ENCODE measurements at places on chromosomes 4 and X.

- no peak for DNase-seq
These were observed 453.3 kb upstream of the INTU start for GRCh38 chr4:127179256-127180087.

GRCh38 chrX:42484233-42484632 lies 293.7 kb downstream of the PPP1R2C start:
- DNase-seq = no peak

DNA sequence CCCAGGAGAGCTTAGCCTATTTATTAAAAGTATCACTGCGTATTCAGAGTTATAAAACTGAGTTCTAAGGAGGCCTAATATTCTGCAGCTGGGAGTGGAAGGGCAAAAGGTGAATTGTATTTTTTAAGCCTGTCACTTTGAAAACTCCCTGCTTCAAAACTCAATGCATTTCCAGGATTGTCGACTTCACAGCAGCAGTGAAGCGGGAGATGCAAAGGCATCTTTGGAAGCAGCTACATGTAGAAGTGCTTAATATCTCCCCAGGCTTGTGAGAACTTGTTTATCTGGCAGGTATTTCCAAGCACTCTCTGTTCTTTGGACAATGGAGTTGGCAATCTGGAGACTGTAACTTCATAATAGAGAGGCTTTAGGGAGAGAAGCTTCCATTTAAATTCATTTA lies 717.5 kb upstream of the SLIT2 start:
- no peak for DNase-seq

- DNase-seq = no peak
These were observed 11.0 kb upstream of the MAMLD1 start for GRCh38 chrX:150352114-150352513.

DNA sequence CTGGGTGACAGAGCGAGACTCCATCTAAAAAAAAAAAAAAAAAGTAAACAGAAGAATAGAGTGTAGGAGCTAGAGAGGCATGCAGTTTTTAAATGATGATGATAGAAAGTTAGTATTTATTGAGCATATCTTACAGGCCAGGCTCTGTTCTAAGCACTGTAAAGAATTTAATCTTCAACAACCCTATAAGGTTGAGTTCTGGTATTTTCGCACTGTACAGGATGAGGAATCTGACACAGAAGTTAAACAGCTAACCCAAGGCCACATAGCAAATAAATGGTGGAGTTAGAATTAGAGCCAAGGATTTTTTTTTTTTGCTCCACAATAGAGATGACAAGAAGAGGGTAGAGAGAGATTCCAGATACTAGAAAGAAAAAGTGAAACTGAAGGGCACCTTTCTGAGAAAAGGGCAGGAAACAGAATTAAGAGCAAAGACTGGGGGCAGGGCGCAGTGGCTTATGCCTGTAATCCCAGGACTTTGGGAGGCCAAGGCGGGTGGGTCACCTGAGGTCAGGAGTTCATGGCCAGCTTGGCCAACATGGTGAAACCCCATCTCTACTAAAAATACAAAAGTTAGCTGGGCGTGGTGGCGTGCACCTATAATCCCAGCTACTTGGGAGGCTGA lies 56.1 kb downstream of the KLHL5 start:
- DNase-seq = no peak

GRCh38 chr4:138915756-138916155 lies 99.8 kb upstream of the NOCT start:
- DNase-seq = no peak

DNA sequence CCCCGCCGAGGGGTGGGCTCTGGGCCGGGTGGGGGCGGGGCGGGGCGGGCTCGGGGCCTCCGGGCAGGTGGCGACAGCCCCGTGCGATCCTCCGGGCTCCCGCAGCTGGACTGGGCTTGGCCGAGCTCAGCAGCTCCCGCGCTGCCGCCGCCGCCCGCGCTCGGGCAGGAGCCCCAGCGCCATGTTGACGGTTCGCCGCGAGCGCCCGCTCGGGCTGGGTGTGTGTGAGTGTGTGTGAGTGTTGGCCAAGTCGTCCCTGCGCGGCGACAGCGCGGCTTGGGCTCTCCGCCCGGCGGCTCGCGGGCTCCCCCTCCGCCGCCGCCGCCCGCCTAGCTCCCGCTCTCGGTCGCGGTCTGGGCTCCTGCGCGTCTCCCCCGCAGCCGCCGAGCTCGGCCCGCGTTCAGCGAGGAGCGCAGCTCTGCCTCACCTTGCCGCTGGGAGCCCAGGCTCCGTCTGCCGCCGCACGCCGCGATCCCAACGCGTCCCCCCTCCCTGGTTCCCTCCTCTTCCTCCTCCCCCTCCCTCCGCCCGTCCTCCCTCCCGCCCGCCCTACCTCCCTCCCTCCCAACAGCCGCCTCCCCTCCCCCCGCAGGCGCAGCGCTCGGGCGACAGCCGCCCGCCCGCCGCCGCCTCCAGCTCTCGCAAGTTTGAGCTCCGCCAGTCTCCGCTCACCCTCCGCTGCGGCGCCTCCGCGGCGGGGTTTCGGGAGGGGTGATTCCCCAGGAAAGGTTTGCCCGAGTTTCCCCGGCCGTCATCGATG lies at the start of gene BCOR:
Gene BCOR, minus strand, starts transcription at position 455 of the 760 bp plus-strand sequence. CDS start 20,029 bp downstream, outside the sequence.
- peak; percentile 71 for DNase-seq

- no peak for DNase-seq
These were observed 30.2 kb upstream of the SYTL5 start for GRCh38 chrX:37976153-37976552.

GRCh38 chr4:62133977-62134376 lies 933.9 kb downstream of the ADGRL3 start:
- DNase-seq = no peak

GRCh38 chrX:149846789-149847188 lies 34.2 kb upstream of the MAGEA8 start:
- no peak for DNase-seq

GRCh38 chrX:41491267-41492004 lies 44.3 kb downstream of the NYX start:
- DNase-seq = peak; percentile 30

- DNase-seq = no peak
These were observed 11.7 kb downstream of the TLR7 start for GRCh38 chrX:12878536-12878935.

- DNase-seq = no peak
These were observed 426 bp upstream of the XIAP start for GRCh38 chrX:123859409-123859845.

DNA sequence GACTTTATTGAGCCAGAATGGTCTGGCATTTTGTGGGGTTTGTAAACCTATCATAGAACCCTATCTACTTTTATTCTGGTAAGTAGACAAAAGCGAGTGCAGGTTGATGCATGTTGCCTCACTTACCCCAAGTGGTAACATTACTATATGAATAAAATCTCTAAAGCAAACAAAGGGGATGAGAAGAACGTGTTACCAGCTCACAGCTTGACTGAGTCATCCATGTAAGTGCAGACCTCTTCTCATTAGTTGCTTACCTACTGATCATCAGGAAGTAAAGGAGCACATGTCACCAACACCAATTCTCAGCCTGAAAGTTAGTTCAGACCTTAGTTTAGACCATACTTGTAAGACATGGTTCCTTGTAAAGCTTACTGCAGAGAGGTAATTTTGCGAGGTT lies 1328.3 kb downstream of the C4orf33 start:
- no peak for DNase-seq

DNA sequence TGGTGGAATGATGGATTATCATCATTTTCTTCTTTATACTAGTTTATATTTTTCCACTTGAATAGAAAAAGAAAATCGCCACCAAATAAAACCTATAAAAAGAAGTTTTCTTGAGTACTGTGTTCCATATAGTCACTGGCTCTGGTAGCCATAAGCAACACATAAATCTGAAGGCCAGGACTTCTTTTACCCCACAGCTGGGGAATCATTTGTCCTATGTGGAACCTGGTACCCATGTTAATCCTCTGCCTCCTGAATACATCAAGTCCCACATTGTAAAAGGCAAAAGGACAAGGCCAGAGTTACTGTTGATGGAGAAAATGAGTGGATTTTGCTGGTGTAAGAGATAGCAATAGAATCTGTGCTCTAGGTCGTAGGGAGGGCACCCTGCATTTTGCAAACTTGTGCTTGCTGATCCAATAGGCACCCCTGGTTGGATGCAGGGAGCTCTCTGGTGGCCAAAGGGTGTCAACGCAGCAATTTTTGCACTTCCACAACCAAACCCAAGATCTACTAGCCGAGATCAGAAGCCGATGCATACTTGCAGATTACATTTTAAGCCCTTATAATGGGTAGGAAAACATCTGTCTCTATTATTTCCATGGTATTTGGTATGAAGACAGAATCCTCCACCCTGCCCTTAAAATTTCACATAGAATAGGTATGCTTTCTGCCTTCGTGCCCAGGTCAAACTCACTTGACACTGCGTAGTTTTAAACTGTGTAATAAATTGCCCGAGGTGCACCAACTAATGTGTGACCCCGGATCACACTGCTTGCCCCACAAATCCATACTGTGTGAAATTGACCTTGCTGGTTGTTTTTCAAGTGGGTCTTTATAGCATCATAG lies 146.2 kb upstream of the SCML1 start:
- peak; percentile 9 for DNase-seq

DNA sequence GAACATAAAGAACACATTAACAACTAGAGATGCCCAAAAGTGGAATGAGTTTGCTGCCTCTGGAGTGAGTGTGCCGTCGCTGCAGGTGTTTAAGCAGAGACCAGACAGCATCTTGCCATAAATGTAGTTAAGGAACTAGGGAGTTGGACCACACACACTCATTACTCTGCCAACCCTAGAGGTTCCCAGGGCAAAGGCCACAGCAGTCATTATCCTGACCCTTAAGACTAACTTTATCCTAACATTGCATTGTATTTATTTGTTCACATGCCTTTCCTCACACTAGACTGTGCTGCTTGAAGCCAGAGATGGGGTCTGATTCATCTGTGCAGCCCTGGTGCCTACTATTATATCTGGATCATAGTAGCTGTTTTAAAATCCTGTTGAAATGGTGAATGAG lies 16.9 kb upstream of the PLA2G12A start:
- no peak for DNase-seq

DNA sequence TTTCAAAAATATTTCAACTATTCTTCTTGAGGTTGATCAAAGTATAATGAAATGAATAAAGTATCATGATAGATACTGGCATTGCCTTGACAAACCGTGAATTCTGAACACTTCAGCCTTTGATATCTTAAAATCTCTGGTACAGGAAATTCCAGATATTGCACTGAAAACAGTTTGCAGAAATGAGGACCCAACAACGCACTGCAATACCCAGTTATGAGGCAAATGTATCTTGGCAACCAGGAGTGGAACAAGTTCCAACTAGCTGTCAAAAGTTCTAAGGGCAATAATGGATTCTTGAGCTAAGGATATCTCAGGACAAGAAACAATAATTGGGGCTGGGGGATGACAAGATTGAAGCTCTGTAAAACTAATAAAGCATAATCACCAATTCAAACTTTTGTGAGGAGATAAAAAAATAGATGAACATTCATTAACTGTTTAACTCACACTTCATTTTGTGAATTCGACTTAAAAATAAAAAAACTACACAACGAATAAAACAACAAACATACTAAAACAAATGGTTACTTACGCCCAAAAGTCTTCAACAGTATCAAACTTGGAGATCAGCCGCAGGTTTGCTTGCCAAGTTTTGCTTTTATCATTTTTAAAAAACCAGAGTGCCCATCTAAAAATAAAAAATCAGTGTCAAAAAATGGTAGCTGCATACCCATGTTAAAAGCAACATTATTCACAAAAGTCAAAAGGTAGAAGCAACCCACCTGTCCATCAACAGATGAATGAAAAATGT lies 38.1 kb downstream of the EIF4E start:
- no peak for DNase-seq

GRCh38 chr4:186920483-186920882 lies 196.8 kb upstream of the FAT1 start:
- DNase-seq = no peak

DNA sequence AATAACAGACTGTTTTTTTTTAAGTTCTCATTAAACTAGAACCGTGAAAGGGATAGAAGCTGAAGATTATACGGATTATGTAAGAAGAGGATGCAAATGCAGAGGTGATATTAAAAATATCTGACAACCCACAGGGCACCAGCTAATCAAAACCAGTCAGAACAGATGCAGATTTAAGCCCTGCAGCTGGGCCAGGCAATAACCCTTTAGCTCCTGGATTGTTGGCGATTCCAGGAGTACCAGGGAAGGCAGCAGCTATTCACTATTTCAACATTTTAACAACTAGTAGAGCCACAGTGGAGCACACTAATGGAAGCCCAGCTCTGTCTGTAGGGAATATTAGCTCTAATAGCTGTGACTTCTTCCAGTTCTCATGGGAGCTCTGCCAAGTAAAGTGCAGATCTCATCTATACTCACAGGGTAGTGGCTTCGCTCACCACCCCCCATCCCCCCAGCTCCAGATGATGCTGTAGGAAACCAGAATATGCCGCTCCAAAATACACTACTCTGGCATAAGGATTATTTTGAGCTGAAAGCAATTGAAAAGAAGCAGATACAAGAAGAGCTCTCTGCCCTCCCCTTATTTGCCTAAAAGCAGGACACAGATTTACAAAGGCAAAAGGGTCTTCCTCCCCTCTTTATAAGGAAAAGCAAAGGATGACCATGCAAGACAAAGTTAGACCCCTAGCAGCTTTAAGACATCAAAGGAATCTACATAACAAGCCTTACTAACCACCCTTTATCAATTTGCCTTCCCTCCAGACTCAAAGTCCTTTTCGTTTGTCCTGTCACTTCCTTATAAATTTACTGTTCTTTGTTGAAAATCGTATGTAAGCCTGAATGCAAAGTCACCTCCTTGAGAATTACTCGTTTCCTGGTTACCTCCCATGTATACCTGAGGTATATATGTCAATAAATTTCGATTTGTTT lies 13.7 kb downstream of the SCD5 start:
- no peak for DNase-seq

GRCh38 chr4:122050841-122051240 lies 99.0 kb upstream of the TRPC3 start:
- DNase-seq = no peak

- DNase-seq = no peak
These were observed 2.6 kb downstream of the FLNA start for GRCh38 chrX:154371789-154372300.

DNA sequence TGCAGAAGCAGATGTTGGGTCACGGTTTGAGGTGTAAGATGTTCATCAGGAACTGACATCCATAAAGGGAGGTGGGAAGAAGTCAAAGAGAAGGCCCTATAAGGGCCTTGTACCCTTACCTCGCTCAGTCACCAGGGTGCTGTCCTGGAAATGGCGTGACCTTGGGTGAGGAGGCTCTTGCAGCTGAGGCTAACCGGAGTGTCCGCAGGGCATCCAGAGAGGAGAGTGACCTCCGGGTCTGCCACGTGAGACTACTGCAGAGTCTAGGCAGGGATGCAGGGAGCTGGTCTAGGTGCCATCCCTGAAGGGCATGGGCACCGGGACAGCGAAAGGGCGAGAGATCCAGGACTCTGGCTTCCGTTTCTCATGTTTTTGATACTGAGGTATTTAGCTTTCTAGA lies 28.7 kb upstream of the IRAK1 start:
- no peak for DNase-seq

GRCh38 chr4:8694651-8695151 lies 102.1 kb downstream of the CPZ start:
- DNase-seq = no peak

DNA sequence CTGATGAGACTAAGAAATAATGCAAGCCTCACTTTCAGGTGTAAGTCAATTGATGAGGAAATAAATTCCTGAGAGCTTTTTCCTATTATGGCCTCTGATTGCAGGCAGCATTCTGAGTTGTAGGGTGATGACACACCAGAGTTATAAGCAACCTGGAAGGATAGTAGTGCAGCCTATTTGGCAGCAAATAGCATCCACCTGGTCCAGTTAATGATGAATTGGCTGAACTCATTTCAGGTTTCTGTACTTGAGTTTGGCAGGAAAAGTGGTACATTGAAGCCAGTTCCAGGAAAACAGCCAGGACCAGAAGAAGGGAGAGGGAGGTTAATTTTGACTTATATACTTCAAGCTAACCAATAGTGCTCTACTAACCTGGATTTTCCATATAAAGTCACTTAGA lies 316.8 kb downstream of the NAF1 start:
- DNase-seq = no peak
